ENCODE measurements at places on chromosomes 4 and X.

DNA sequence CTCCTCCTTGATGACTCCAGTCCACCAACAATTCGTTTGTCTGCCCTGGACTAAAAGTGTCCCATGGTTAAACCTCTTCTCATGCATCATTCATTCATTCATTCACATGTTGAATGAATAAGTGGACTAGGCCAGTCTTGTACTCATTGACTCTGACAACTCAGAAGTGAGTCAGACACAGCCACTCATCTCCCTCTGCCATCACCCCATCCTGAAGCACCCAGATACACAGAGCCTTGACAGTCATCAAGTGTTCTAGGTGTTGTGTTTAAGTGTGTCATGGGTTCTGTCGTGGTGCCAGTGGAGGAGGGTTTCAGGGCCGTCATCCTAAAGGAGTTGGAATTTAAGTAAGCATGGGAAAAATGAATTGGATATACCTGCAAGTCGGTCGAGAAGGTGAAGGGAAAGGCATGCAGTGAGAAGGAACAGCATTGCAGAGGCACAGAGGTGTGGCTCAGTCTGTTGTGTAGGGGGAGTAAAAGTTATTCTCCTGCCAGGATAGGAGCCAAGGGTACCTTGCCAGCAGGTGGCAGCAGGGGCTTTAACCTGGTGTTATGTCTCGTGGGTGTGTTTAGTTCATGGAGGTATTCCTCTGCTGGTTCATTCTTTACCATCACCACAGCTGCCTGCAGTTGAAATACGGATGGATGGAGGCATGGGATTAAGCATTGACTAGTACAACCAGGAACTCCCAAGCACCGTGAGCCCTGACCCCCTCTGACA lies 18.3 kb downstream of the MAGED2 start:
- ATAC-seq, result no peak

DNA sequence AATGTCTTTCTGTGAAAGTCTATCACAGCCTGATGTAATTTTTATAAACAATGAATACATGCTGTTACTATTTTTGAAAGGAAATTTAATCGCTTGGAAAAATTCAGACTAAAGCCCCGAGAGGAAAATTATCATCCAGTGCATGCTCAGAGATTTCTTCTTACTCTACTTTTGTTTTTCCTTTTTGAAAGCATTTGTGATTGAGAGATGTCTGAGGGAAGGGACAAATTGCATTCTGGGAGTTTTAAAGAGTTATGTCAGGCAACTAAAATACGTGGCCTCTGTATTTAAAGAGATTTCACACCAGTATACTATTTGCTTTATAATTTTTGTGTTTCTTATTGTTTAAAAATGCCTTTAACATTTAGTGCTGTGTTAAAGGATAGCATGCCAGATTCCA lies 1.4 kb upstream of the ZFX start:
- ATAC-seq, result no peak

DNA sequence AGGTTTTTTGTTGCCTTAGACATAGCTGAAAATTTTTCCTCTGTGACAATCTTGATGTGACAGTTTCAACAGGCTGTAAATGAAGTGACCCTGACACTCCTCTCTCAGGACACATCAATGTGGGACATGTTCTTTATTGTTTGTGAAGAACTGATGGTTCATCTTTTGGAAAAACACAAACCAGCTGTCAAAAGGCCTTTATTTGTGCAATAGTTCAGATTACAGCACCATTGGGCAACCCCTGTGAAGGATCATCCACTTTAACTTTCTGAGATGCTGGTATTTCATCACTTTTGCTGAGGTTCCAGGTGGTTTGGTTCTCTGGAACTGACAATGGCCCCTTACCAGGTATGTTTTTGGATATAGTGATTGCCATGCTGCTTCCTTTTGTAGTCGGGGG lies 40.3 kb downstream of the OSTC start:
- ATAC-seq, result no peak

- ATAC-seq, result no peak
Observed at GRCh38 chr4:141675384-141675783, 39.0 kb downstream of the IL15 start.

DNA sequence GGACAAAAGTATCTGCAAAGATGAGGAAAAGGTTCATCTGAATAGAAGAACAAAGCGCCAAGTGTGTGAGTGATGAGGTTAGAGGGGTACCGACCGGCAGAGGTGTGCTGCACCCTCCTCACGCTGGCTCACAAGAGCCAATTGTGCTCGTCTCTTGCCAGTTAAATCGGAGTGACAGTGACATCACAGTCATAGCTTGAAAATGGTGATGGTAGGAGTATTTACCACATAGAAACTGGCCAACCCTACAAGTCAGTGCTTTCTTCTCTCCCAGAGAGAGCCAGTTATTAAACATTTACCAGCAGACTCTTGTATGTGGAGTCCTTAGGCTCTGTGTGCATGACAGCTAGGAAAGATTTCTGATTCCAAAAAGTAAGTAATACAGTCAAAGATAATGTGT lies 32.4 kb downstream of the CLDN22 start:
- no peak for ATAC-seq

DNA sequence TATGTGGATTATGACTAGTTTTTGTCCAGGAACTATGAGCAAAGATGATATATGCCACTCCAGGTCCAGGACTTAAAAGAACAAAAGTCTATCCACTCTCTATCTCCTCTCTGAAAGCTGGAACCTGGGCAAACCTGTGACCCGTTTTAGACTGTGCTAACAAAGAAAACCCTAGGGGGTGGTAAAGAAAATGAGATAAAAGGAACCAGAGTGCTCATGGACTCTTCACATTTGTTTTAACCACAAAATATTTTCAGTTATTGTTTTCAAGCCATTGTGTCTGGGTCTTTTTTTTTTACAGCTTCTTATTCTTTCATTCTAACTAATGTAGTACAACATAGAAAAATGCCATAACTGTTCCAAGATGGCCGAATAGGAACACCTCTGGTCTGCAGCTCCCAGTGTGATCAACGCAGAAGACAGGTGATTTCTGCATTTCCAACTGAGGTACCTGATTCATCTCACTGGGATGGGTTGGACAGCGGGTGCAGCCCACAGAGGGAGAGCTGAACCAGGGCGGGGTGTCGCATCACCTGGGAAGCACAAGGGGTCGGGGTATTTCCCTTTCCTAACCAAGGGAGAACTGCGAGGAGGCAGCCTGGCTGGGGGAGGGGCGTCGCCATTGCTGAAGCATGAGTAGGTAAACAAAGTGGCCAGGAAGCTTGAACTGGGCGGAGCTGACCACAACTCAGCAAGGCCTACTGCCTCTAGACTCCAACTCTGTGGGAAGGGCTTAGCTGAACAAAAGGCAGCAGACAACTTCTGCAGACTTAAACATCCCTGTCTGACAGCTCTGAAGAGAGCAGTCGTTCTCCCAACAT lies 45.1 kb downstream of the CHM start:
- no peak for ATAC-seq
